Stimulated activated CD8-positive, alpha-beta memory T cell treated with anti-CD3 and anti-CD28 coated beads, Interleukin-2, amount 100 ng/mL, for 48 hours (primary cell): ENCODE measurements at places on chromosomes 2 and 18.

DNA sequence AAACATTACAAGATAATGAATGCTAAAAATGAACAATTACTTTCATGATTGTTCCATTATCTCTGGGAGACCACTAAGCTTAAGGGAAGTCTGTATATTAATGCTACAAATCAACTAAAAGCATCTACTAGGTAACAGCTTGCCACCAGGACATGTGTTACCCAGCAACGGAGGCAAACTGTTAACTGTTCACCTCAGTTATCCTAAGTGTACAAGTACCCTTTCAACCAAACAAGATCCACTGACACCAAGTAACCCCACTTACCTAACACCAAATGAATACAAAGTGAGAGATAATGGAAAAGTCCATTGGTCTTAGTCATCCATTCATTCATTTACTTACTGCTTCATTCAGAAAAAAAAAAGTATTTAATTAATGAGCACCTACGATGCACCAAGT is 54.7 kb upstream of the KIDINS220 start:
- no peak for DNase-seq

DNA sequence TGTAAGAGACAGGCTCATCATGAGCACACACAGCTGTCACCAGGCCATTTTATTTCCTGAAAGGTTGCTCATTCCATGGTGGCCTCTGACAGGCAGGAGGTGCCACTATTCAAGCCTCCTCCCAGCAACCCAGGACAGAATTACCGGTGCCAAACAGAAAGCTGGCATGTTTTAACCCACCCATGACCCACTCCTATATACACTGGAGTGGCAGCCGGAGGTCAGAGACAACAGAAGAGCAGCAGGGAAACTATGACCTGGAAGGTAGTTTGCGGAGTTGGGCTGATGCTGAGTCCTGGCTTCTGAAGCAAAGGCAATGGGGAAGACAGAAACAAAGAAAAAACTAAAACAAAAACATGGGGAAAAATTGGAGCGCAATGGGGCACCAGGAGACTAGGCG is 2.3 kb downstream of the RFTN2 start:
- no peak for DNase-seq

GRCh38 chr2:26621469-26622199 is 19.5 kb downstream of the CIB4 start:
- no peak for DNase-seq

GRCh38 chr2:104859291-104859765 is 5.4 kb downstream of the POU3F3 start:
- no peak for DNase-seq

GRCh38 chr2:46632349-46632748 is 153.0 kb downstream of the TMEM247 start:
- DNase-seq, result no peak

GRCh38 chr2:14915983-14916382 is 283.5 kb downstream of the LRATD1 start:
- DNase-seq, result no peak

DNA sequence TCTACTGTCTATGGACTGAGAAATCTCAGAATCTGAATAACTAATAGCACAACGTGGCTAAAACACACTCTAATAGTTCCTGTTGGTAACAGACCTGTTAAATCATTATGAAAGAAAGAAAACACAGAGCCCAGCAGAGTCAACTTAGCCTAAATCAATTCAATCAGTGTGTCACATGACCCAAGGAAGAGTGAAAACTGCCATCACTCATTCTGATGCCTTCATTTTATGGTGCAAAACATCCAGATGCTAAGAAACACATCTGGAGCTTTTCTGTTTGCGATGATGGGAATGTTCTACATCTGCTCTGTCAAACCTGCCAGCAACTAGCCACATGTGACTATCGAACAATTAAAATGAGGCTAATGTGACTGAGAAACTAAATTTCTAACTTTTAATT is 295.7 kb upstream of the TRIB2 start:
- no peak for DNase-seq

DNA sequence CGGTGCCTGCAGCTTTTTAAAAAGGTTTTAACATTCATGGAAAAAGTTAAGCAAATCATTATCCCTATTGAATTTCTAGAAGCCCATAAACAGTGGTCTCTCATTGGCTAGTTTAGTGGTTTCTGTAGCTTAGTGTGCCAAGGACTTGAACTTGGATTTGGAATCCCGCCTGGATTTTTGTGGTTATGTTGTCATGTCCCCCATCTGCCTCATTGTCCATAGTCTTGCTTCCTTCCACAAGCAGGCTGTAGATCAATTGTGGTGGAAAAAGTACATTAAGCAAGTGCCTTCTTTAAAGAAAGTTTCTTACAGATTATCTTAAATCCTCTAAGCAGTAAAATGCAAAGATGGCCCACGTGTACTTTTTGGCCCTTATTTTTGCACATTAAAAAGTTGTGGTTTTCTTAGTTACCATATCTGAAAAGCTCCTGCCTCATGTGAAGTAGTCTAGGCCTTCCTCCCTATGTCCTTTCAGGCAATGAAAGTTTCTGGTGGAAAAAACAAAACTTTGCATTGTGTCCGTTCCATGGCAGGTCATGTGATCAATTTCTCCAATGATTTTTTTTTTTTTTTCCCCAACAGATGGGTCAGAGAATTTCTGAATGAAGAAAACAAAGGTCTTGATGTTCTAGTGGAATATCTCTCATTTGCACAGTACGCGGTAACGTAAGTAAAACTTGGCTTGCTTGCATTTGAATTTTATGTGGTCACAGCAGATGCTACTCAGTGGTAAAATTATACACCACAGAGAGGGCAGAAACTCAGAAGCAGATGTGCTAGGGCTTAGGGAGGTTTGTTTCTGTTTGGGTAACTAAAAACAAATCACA is 158.9 kb downstream of the PRPF40A start:
- DNase-seq, result no peak

GRCh38 chr2:26978061-26978596 is 7.7 kb downstream of the MAPRE3 start:
- no peak for DNase-seq

GRCh38 chr2:217331523-217332416 is 471.9 kb upstream of the TNP1 start:
- no peak for DNase-seq

- DNase-seq, result no peak
These were observed 9.1 kb downstream of the DRC1 start for GRCh38 chr2:26410764-26411243.

DNA sequence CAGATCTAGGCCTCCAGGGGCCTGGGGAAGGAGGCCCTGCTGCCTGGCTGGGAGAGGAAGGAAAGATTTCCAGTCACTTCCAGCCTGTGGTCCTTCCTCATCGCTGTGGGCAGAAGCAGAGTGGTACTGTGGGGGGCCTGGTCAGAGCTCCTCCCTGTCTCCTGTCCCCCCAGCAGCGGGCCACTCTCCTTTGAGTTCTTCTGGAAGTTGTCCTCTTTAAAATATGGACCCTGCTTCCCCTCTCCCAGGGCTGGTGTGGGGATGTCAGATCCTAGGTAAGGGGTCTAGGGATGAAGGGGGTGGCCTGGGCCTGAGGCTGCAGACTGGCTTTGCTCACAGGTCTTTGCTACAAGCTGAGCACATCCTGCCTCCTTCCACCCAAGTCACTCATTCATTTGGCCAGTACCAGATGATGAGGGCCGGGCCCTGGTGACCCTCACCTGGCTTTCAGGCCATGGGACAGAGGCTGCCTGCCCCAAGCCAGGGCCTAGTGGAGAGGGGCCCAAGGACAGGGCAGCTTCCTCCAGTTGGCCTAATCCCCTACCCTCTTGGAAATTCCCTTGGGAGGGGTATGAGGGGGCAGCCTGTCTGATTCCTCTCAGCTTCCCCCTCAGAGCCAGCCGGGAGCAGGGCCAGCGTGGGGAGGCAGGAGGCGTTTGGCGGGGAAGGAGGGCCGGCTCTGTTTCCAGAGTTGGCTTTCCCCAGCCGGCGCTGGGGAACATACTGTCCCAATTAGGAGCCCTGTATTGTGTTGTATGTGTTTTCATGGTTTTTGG is 231.9 kb downstream of the DYSF start:
- DNase-seq, result no peak

DNA sequence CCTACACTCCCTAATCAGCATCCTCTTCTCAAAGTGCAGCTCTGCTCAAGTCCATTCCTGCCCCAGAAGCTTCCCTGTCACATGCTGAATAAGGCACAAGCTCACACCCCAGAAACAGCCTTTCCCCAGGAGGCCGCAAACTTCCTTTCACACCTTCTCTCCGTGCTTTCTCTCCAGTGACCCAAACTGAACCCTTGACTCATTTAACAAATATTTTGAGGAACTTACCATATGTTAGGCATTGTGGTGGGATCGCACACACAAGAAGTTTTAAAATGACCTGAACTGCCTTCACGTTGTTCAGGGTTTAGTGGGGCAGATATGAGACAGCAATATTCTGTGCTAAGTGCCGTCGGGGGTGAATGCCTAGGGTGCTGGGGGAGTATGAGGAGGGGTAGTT is 161.3 kb downstream of the INSIG2 start:
- no peak for DNase-seq

DNA sequence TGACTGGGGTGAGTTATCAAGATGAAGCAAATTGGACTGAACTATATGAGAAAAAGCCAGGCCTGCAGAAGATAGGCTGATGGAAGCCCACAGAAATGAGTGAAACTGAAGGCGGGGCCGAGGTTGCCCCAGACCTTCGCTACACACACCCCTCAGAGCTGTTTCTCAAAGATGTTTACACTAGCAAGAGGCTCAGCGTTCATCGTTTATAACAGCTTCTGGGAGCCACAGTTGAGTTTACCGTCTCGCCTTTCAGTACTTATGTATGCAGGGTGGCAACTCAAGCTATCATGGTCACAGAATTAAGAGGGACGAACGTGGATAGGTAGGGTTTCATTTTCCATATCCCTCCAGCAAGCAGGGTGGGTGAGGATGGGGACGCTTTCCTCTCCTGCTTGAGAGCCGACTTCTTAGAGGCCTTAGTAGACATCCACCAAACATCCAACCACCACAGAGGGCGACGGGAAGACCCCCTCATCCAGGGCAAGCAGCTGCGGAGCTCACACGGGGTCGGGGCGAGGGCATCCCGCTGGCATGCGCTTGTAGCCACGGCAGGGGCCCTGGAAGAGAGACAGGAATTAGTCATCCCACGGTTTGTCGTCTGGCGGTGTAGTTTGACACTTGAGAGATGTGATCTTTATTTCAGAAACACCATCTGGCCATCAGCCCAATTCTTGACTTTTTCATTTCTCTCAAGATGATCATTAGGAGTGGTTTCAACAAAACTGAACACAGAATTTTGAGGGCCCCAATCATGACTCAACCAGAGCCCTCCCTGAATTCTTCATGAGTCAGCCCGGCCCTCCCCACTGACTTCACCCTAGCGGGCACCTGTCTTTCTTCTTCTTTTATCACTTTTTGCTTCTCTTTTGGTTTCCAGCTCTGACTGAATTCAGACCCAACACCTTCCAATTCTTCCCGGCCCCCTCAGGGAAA is 109.1 kb upstream of the CTDP1 start:
- peak; percentile 17 for DNase-seq

DNA sequence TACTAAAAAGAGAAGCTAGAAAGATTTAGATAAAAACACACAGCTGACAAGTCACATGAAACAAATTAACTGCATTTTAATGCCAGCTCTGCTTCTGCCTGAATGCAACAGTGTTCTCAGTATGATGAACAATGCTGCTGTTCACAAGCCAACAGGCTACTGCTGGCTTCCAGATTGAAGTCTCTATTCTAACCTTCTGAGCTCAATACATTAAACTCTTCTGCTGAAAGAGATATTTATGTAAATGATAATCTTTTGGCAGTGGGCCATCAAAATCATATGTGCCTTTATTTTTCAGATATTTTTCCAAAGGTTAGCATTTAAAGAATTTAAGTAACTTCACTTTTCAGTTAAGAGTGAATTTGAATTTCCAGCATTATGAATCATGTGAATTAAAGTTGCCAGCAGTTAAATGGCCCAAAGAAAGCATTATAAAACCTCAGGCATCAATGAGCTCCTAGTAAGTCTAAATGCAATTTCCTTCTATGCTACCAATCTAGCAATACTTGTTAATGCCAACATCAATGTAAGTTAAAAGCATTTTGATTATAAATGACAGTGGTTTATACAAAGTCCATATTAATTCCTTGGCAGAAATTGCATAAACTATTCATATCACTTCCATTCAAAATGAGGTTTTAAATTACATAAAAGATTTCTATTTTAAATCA is 72.4 kb downstream of the ID2 start:
- no peak for DNase-seq

DNA sequence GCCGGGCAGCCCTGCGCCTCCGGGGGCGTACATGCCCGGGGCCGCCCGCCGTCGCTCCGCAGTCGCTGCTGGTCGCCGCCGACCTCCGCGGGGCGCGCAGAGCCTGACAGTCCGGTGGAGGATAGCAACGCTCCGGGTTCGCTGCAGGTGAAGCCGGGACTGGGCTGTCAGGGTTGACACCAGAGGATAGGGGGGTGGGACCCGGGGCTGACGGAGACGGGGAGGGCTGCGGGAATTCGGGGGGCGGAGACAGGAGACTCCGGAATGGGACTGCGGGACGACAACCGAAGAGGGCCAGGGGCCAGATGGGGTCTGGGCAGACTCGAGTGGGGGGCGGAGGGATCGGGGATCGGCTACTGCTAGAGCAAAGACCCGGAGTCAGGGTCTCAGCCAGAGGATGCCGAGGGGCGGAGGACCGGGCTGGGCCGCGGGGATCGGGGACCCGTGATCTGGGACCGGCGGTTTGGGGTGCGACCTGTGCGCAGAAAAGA is 403 bp downstream of the TMEM127 start:
- peak; percentile 24 for DNase-seq

DNA sequence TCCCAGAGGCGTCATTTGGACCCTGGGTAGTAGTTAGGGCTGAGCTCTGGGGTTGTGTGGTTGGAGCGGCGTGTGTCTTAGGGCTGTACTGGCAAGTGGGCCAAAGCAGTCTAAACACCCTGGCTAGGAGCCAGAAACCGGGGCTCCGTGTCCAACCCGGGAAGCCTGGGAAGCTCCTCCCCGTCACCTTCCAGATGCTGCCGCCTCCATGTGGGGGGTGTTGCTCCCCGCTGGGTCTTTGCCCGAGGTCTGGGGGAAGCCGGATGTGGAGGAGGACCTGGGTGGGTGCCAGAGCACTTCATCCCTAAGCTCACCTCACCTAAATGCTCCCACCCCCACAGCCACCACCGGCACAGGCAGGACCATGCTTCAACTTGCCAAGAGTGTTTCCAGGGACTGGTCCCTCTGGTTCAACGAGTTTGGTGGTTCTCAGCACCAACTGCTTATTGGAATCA is 25.4 kb downstream of the TET3 start:
- no peak for DNase-seq

DNA sequence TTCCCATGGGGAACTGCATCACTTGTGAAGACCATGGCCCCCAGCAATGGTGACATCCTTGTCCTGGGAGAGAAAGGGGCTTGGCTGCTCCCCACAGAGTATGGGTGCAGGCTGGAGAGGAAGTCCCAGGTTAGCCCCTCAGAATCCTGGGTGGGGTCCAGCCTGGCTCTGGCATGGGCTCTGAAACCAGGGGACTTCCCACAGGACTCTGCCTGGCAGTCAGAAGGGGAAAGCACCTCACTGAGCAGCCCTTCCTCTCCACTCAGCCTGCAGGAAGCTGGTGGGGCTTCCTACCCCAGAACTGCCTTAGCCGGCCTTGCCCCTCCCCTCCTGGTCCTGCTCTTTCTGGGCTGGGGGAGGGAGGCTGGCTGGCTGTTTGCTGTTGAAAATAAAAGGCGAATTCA is 3.7 kb downstream of the NEURL3 start:
- no peak for DNase-seq
